MM.1S (cell line): ENCODE measurements at places on chromosomes 5 and 9.

DNA sequence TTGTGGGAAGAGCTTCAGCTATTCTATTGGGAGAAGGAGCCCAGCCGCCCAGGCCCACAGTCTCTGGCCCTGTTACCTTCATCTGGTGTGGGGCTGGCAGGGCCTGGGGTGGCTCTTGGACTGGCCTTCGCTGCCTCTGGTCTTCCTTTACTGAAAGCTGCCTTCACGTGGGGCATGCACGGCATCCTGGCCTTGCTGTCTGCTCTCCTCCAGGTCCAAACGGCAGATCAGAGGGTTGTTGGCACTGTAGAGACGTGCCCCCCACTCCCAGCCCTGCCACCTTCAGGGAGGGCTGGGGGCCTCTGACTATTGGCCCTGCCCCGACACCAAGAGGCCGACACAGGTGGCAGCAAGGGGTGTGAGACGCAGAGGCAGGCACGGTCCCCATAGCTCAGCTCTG is 291.3 kb upstream of the IRX1 start:
- no peak for DNase-seq

DNA sequence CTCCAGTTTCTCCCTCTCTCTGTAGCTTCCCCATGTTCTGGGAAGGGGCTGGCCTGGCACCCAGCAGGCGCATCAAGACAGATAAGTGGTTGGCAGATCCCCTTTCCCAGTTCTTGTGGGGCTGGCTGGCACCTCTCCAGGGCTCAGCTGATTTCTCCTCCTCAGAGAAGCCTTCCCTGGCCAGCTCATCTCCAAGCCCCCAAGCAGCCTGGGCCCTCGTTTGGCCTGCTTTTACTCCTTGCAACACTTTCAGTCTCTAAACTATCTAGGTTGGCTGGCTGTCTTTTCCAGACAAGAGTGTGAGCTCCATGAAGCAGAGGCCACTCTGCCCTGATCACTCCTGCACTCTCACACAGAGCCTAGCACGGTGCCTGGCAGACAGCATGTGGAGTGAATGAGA is 13.5 kb downstream of the MACROH2A1 start:
- DNase-seq = no peak

- no peak for DNase-seq
Observed at GRCh38 chr5:181107699-181108098, 23.3 kb downstream of the OR2V1 start.

DNA sequence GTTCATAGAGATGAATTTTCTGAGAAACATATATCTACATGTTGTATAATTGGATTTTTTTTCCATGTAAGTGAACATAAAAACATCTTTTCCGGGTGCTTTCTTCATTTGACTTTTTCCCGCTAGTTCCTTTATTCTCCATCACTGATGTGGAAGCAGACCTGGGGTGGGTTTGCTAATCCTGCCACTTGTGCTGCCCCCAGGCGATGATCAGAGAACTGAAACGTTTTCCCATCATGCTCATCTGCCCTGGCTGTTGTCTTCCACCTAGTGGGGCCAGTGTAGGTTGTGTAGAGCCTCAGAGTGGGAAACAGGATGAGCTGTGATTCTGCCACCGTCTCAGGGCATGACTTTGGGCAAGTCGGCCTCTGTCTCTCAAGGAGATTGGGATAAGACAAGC is 34.2 kb upstream of the TGFBR1 start:
- no peak for DNase-seq

DNA sequence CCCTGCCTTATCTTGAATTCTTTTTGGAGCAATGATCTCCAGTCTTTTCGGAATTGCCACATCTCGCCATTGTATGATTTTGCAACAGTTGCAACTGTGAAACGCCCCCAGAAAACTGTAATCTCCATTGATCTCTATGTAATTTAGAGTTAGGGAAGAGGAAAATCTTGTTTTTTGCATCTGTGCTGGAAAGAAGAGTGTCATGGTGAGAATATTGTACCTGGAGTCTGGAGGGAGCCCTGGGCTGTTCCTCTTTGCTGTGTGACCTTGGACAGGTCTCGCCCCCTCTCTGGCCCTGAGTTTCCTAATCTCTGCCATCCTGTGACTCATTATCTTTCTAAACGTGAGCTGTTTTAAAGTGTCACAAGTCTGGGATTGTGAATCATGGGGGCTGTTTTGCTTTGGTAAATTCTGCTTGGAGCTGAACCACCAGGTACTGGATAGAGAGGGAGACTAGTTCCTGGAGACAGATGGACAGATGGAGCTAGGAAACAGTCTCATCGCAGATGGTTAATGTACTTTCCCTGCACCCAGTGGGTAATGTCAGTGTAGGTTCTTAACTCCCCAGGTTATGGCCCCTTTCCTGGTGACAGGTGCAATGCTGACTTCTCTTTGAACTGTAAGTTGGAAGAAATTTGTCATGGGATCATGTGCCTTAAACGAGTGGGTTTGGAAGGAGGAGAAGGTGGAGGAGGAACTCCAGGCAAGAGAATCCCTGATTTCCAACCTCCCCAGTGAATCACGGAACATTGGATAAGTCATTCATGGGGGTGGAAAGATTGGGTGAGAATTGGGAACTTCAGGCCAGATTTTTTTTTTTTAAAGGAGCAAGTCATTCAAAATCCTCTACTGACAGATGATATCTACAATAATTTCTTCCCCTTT is 19.6 kb downstream of the PPARGC1B start:
- DNase-seq = no peak

DNA sequence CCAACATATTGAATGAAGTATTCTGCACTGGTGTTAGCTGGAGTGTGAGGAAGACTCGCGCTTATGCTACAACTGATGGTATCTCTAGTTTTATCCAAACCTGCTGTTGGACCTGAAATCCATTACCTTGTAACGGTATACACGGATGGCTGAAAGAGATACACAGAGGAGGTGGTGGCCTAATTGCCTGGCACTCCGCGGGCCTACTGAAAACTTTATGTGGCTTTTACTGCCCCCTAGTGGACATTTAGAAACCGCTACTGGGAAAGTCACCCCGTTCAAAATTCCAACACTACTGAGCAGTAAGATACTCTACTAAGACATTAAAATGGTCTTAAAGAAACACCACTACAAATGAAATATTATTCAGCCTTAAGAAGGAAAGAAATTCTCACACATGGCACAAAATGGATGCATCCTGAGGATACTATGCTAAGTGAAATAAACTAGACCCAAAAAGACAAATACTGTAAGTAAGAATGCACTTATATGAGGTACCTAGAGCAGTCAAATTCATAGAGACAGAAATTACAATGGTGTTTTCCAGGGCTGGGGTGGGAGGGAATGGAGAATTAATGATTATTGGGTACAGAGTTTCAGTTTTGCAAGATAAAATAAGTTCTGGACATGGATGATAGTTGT is 100.4 kb downstream of the TTLL11 start:
- DNase-seq = peak; percentile 77

DNA sequence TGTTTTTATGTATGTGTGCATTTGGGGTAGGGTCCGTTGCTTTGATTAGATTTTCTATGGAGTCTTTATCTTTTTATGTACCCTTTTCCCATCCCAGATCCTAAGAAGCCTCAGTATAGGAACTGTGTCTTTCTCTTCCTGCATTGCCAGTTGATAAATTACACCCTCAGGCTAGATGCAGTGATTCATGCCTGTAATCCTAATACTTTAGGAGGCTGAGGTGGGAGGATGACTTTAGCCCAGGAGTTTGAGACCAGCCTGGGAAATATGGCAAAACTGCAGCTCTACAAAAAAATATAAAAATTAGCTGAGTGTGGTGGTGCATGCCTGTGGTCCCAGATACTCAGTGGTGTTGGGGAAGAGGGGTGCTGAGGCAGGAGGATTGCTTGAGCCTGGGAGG is 40.2 kb downstream of the NLN start:
- no peak for DNase-seq

GRCh38 chr9:129697656-129698253 is 32.3 kb downstream of the PRRX2 start:
- DNase-seq = no peak

DNA sequence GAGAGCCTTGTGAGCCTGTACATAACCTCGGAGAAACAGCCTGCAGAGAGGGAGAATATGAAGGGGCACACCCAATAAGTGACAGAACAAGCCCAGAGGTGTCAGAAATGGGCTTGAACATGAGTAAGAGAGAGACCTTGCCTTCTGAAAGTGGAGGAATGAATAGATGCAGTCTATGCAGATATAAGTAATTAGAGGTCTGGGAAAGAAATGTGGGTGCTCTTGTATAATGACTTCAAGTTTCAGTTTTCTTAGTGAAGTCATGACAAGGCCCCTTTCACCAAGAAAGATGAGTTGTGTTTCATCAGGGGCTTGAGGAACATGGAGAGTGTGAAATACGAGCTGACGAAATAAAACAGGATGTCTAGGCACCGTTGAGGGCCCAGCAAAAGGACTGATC is 15.1 kb downstream of the GRAMD2B start:
- no peak for DNase-seq

DNA sequence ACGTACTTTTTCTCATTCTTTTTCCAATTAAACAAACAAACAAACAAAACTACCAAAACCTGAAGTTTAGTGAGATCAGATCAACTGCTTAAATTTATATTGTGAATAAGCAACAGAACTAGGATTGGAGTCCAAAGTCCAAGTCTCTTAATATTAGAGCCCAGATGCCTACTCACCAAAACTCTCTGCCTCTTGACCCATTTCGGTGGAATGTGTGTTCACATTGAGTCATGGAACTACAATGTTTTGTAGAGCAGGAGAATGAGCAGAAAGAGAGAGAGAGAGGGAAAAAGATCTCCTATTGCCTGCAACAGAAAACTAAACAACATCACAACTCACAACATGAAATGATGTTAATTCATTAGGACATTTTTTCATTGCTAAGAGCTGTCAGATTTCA is 751.1 kb downstream of the TLR4 start:
- no peak for DNase-seq

- DNase-seq = no peak
Observed at GRCh38 chr5:78503958-78504653, 143.7 kb downstream of the SCAMP1 start.

DNA sequence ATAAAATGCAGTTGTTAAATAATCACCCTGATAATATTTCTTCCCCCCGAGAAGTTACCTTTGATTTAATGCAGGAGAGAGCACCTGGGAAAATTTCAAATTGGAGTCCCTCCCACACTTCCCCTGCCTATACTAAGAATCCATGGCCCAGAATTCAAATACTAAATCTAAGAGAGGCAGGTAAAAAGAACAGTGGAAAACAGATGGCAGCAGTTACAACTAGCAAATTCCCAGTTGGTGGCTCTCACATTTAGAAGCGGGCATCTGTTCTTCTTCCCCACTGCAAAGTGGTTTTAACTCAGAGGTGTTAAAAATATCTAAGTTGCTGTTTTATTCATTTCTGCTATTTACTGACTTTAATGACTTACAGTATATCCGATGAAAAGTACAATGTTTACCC is 210.4 kb upstream of the ELAVL2 start:
- DNase-seq = no peak

DNA sequence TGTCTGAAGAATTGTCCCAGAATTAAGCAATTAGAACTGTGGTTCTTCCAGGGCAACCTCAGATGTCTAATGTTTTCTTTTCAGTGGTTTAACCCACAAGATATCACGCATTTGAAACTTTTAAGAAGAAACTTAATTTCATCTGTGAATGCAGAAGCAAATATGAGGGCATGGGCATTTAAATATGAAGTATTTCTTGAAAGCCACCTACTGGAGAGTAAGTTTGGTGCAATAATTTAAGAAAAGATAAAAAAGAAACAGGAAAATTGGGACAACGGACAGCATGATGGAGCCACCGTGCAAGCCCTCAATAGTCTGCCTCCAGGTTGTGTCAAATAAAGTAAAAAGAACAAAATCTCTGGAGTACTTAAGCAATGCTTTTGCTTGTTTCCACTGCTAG is 1.2 kb upstream of the CAPSL start:
- no peak for DNase-seq

DNA sequence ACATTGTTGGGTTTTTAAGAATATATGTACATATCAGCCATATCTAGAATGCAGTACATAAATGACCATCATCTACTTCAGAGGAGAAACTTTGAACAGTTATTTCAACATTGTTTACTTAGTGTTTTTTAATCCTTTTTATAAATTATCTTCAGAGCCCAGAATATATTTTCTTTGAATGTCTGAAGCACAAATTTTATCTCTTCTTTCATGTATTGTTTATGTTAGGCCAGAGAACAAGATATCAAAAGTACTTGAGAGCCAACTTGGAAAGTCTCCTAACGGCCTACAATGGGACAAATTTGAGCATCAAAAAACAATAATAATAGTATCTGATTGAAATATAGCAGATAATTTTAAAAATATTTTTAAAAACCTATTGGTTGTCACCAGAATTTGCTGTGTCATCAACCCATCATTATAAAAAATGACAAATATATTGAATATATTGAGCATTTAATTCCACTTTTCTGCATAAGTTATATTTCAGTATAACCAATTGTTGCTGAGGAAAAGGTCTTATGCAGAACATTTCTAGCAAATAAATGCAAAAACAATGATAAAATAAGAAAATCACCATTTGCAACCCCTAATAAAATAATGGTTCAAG is 67.5 kb upstream of the CCNG1 start:
- no peak for DNase-seq

DNA sequence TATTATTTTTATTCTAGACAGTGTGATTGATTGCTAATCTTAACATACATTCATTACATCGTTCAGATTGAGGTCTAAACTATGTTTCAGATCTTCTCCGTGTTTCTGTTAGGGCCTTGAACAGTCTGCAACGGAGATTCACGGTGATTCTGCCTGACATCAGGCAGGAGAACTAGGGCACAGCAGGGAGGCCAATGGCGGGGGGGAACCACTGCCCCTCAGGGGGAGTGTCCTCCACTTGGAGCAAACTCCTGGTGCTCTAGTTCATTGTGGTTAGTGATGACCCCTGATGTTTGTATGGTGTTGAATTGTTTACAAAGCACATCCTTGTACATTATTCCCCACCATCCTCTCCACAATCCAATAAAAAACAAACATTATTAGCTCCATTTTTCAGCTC is 173.5 kb downstream of the ZNF608 start:
- DNase-seq = no peak

- no peak for DNase-seq
Observed at GRCh38 chr5:6043491-6044310, 334.6 kb downstream of the MED10 start.

DNA sequence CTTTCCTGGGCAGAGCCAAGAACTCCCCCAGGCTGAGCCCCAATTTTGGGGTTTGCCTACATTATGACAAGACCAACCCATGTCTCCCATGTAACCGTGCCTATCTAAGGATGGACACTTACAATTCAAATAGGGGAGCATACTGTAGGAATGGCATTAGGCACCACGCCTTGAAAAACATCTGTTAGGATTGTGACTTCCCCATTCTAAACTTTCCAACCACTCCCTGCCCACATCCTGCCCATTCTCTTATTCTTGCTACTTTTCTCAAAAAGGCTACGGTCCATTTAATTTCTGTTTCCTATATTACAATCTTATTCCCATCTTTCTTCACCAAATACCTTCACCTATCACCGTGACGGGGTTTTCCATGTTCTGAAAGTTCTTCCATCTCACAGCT is 99.2 kb downstream of the LPAR1 start:
- no peak for DNase-seq
